Lower lobe of right lung (tissue), 2 donors: ENCODE measurements at places on chromosomes 4 and X.
A peak's percentile ranks its signal among the peaks of the same experiment; 100 is the strongest.

DNA sequence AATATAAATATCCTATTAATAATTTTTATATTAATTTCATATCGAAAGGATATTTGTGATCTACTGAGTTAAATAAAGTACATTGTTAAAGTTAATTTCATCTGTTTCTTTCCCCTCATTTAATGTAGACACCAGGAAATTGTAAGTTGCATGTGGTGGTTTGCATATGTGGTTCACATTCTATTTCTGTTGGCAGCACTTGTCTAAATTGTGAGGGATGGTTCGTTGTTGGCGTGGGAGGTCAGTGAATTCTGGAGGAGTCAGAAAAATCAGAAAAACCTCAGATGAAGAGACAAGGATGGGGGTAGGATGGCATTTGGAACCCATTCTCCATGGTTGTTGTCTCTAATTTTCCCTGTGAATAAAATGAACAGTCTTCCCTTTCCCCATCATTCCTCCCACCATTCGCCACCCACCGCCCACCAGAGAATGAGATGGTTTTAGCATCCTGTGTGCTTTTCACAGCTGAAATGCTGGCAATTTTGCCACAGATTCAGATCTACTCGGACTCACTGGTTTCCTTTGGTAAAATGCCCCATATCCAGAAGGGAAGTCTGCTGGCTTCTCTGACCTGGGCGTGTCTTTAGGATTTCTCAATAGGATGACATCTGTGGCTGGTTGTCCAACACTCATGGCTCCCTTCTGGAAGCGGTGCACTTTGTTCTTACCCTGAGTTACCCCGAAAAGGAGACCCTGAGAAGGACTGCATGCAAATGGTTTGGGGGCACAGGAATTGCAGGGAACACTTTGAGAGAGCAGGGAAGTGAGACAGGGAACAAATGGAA is 52.3 kb downstream of the LGI2 start:
- no peak for DNase-seq
- peaks cover 31% of the 10 kb centered on the region for H3K4me1 ChIP-seq
- H3K27ac ChIP-seq: peak overlapping the region; percentile 79
- no peak overlapping the region for H3K4me3 ChIP-seq

GRCh38 chrX:101478366-101478765 is 6.9 kb upstream of the ARMCX4 start:
- H3K4me1 ChIP-seq: no peaks in the 10 kb centered on the region
- no peak overlapping the region for H3K27ac ChIP-seq
- H3K4me3 ChIP-seq: no peak overlapping the region
- no peaks in the 10 kb centered on the region for H3K27me3 ChIP-seq

- H3K4me3 ChIP-seq: no peak overlapping the region
- no peaks in the 10 kb centered on the region for H3K4me1 ChIP-seq
- H3K27me3 ChIP-seq: no peaks in the 10 kb centered on the region
- H3K36me3 ChIP-seq: no peaks in the 10 kb centered on the region
- no peak for DNase-seq
These were observed 523.6 kb downstream of the BCOR start for GRCh38 chrX:39574178-39574577.

DNA sequence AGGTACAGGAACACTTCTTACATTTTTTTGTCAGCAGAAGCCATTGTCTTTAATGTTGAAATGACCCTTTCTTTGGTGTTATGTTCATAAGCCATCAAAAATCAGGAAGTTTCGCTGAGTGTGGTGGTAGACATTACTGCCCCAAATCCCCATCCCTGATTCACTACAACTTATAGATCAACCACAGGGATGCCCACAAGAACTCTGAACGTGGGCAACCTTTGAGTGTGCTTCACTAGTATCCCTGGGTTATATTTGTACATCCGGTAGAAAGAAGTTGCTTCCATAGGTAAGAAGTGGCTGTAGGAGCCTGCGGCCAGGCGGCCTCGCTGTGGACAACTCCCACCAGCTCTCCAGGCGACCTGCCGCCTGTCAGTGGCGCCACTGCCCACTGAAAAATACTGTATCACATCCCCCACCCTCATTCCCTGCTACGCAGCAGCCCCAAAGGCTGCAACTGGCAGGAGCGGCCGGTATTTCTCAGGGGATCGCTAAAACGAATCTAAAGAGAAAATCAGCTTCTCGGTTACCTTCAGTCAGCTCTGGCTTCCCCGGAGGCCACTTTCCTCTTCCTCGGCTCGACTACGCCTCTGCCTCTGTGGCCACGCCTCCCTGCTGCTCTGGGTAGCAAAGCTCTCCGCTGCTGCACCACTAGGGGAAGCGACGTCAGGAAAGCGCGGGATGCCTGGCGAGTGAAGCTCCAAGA is 13.9 kb upstream of the ETDC start:
- H3K27ac ChIP-seq: no peak overlapping the region
- H3K4me1 ChIP-seq: no peaks in the 10 kb centered on the region
- H3K4me3 ChIP-seq: peak overlapping the region; percentile 39
- peak; percentile 65 for DNase-seq
- H3K36me3 ChIP-seq: no peaks in the 10 kb centered on the region
- no peaks in the 10 kb centered on the region for H3K27me3 ChIP-seq

- H3K4me3 ChIP-seq: no peak overlapping the region
- no peak for DNase-seq
- H3K27me3 ChIP-seq: no peaks in the 10 kb centered on the region
- no peak overlapping the region for H3K27ac ChIP-seq
- no peaks in the 10 kb centered on the region for H3K36me3 ChIP-seq
- H3K4me1 ChIP-seq: no peaks in the 10 kb centered on the region
These were observed 107.8 kb upstream of the SCML1 start for GRCh38 chrX:17629519-17629918.

GRCh38 chr4:173909294-173909693 is 374.2 kb downstream of the FBXO8 start:
- no peaks in the 10 kb centered on the region for H3K27me3 ChIP-seq
- no peak for DNase-seq
- H3K36me3 ChIP-seq: no peaks in the 10 kb centered on the region
- no peaks in the 10 kb centered on the region for H3K4me1 ChIP-seq
- H3K4me3 ChIP-seq: no peak overlapping the region

- no peak for DNase-seq
- no peak overlapping the region for H3K27ac ChIP-seq
- H3K4me3 ChIP-seq: no peak overlapping the region
- H3K36me3 ChIP-seq: peaks cover 4% of the 10 kb centered on the region
- no peaks in the 10 kb centered on the region for H3K27me3 ChIP-seq
These were observed 99.8 kb downstream of the PPA2 start for GRCh38 chr4:105374071-105374470.

DNA sequence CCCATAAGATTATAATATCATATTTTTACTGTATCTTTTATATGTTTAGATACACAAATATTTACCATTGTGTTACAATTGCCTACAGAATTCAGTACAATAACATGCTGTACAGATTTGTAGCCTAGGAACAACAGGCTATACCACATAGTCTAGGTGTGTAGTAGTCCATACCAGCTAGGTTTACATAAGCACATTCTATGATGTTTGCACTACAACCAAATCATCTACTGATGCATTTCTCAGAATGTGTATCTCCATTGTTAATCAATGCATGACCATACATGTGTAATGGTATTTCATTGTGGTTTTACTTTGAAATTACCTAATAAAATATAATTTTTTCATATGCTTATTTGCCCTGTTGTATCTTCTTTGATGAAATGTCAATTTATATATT is 288.1 kb upstream of the PCDH10 start:
- no peaks in the 10 kb centered on the region for H3K4me1 ChIP-seq
- no peaks in the 10 kb centered on the region for H3K36me3 ChIP-seq
- no peak for DNase-seq
- no peak overlapping the region for H3K27ac ChIP-seq
- H3K4me3 ChIP-seq: no peak overlapping the region

- no peaks in the 10 kb centered on the region for H3K4me1 ChIP-seq
- no peak overlapping the region for H3K27ac ChIP-seq
- no peaks in the 10 kb centered on the region for H3K36me3 ChIP-seq
- H3K4me3 ChIP-seq: no peak overlapping the region
These were observed 1405.0 kb upstream of the IGFBP7 start for GRCh38 chr4:58515226-58515625.

GRCh38 chrX:81489987-81490386 is 288.1 kb downstream of the SH3BGRL start:
- no peaks in the 10 kb centered on the region for H3K27me3 ChIP-seq
- H3K27ac ChIP-seq: no peak overlapping the region
- no peaks in the 10 kb centered on the region for H3K4me1 ChIP-seq
- no peaks in the 10 kb centered on the region for H3K36me3 ChIP-seq
- no peak for DNase-seq

GRCh38 chr4:99572527-99573240 is 1.9 kb upstream of the MTTP start:
- H3K4me1 ChIP-seq: no peaks in the 10 kb centered on the region
- no peaks in the 10 kb centered on the region for H3K27me3 ChIP-seq
- no peaks in the 10 kb centered on the region for H3K36me3 ChIP-seq
- H3K27ac ChIP-seq: no peak overlapping the region
- H3K4me3 ChIP-seq: no peak overlapping the region

DNA sequence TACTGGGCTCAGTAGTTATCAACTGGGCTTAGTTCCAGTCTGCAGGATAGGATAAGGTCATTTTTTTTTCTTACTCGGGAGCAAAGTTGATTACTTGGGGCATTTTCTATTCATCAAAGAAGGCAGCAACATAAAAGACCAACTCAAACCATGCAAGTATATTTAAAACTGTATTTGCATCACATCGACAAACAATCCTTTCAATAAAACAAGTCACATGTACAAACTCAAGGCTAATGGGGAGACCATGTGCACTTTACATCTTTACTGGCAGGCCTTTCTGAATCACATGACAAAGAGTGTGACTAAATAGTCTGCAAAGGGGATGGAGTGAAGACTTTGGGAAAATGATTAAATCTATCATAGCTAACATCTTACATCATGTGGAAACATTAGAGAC is 610.4 kb upstream of the BOD1L1 start:
- no peak for DNase-seq
- H3K27me3 ChIP-seq: no peaks in the 10 kb centered on the region
- H3K4me3 ChIP-seq: no peak overlapping the region
- no peak overlapping the region for H3K27ac ChIP-seq

GRCh38 chr4:84719115-84719514 is 136.2 kb downstream of the CDS1 start:
- no peak for DNase-seq
- no peak overlapping the region for H3K4me3 ChIP-seq
- H3K27ac ChIP-seq: no peak overlapping the region
- H3K36me3 ChIP-seq: peaks cover 96% of the 10 kb centered on the region
- H3K4me1 ChIP-seq: no peaks in the 10 kb centered on the region
- no peaks in the 10 kb centered on the region for H3K27me3 ChIP-seq
